ENCODE measurements at places on chromosomes 2 and 18. TPM values are rescaled to one million over a fixed set of nuclear protein-coding genes. Genes with fewer than 3 reads are reported as not detected.

The TMEM198 gene
- total RNA-seq = 3.0 TPM

- no peak for DNase-seq
Observed at GRCh38 chr18:53566626-53567025, 657.8 kb downstream of the MBD2 start.

DNA sequence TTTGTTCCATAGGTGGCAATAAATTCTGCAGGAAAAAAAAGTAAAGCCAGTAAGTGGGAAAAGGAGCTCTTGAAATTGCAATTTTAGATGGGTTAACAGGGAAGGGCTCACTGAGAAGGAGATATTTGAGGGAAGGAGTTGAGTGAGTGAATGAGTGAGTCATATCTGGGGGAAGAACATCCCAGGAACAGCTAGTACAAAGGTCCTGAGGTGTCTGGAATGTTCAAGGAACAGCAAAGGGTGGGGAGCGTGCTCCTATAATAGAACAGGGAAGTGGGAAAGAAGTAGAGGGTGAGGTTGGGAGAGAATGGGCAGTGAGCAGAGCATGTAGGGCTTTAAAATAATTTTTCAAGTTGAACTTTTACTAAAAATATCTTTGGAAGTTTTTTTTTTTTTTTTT, 68.0 kb upstream of the PSME4 start:
- no peak for DNase-seq

DNA sequence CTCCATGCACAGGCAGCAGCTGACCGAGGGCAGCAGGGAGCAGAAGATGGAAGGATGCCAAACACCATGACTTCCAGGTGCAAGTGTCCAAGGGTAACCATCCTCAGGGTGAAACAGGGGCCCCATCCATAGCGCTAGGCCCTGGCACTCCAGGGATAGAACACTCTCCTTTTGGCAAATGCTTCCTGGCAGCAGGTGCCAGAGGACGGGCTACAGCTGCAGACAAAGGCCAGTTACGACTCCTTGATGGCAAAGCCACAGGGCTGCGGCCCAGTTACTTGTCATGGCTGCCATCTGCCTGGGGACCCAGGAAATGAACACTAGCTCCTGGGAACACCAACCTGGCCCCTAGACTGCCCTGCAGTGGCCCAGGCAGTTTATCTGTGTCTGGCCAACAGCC, 178.8 kb downstream of the TMEM163 start:
- no peak for DNase-seq

The NEUROD1 gene
- total RNA-seq = not detected

DNA sequence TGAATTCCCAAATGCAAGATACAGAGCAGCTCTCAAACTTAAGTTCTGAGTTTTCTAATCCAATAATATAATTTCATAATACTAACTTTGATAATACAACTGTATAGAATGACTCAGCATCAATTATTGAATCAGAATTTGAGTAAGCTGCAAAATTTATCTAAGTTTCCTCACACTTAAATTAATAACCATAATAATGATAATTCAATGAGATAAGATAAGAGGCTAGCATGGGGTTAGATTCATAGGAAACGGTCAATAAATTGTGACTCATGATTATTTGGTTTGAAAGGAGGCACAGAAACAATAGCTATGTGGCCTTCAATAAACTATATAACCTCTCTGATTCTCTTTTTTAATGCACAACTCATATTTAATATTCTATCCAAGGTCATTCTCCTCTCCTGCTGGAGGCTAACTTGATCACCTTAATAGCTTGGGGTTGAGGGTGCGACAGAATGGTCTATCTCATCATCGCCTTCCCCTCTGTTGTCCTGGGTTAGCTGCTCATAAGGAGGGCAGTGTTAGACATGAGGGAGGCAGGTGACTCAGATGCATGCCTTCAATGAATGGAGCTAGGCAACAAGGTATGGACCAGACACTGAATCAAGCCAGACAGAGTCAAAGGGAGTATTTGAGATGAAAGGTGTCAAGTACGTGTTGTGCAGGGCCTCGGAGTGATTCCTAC, 36.2 kb upstream of the BMP10 start:
- DNase-seq = no peak

The BBS5 gene
- 9.5 TPM for total RNA-seq

The NT5C1B gene
- not detected for total RNA-seq

The CYP27C1 gene
- total RNA-seq = 0.33 TPM

GRCh38 chr18:13393338-13393737, 174.8 kb downstream of the LDLRAD4 start:
- DNase-seq = peak; percentile 43
